ENCODE measurements at places on chromosomes 7 and 10.

DNA sequence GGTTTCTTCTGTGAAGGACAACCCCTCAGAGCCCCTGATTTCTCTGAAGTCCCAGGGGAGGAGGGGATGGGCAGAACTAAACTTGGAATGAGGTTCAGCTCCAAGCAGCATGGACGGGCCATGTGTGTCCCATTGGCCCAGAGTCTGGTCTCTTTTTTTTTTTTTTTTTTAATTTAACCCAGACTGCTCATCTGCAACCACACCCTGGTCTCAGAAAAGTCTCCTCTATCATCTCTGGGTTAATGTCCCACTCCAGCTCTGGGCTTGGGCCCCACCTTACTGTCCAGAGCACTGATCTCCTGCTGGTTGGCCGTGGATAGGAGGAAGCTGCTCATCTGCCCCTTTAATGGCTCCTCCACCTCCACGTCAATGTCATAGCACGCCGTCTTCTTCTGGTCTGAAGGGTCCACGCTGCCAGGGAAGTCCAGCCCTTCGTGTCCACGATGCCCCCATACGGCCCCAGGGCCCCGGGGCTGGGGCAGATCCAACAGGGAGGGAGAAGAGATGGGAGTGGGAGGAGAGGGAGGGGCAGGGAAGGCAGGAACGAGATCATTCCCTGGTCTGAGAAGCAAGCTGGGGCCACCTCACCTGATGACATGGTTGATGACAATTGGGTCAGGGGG lies 7.7 kb downstream of the CHPF2 start:
- DNase-seq, result no peak

- peak; percentile 39 for DNase-seq
Measured at GRCh38 chr7:42960762-42961161, 28.6 kb downstream of the MRPL32 start.

- DNase-seq, result peak; percentile 82
Measured at GRCh38 chr7:36736899-36737211, 12.6 kb upstream of the AOAH start.

DNA sequence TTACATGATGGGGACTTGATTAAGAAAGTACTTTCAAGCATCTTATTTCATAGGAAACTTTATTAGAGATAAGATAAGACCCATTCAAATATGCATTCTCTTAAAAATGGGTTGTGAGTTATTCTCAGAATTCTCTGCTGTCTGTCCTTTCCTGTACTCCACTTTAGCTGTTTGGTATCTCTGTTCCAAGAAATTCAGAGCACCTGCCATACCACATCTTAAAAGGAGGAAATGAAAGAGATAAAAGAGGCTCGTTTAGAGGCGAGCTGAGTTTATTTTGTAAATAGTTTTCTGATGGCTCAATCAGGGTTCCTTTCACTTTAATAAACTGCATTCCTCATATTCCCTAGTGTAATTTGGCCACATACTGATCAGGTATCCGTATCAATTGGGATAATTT lies 87.2 kb downstream of the MDFIC start:
- no peak for DNase-seq

DNA sequence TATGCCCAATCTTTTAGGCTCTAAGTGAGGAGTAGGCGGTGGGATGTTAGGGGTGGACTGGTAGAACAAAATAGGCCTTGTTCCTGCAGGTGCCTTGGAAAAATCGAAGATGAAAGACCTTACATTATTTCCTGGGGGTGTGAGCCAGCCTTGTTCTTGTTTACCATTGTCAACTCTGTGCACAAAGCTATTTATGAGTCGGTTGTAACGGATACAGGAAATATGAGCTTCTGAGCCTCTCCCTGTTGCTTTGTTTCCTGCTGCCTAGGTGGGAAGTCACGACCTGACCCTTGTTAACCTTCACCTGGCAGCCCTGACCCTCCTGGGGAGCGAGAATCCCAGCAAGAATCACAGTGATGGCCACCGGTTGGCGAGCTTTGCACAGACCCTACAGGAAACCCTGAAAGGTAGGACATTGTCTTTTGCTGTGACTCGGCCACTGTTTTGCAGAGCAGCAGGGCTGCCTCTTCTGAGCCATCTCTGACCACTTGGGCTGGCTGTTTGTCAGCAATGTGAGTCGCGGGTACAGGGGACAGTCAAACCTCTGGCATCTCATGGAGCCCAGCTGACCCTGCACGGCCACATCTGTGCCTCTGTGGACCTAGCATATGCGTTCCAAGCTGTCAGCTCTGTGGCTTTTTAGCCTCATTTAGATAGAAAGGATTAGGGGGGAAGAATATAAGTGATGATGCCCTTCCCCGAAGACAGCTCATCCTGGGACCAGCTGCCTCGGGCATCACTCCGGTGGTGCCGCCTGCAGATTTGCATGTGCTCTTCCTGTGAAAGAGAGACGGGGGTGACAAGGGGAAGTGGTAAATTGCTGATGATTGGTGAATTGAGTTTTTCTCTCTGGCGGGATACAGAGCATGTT lies 102.1 kb upstream of the ANLN start:
- peak; percentile 77 for DNase-seq

GRCh38 chr7:24931844-24932243 lies 48.1 kb downstream of the OSBPL3 start:
- DNase-seq, result no peak

Data from suppressor macrophage treated with lipopolysaccharide for 1 hour (primary cell).